Stimulated activated CD8-positive, alpha-beta memory T cell treated with anti-CD3 and anti-CD28 coated beads, Interleukin-4, amount 100 ng/mL, for 1 hour (primary cell): ENCODE measurements at places on chromosomes 2 and 18.

- no peak for DNase-seq
Observed at GRCh38 chr2:238053191-238053776, 7.5 kb upstream of the SCLY start.

- DNase-seq = no peak
Observed at GRCh38 chr2:237359894-237360780, 53.8 kb downstream of the COL6A3 start.

GRCh38 chr2:189641590-189641989 is 19.7 kb upstream of the ASNSD1 start:
- no peak for DNase-seq

DNA sequence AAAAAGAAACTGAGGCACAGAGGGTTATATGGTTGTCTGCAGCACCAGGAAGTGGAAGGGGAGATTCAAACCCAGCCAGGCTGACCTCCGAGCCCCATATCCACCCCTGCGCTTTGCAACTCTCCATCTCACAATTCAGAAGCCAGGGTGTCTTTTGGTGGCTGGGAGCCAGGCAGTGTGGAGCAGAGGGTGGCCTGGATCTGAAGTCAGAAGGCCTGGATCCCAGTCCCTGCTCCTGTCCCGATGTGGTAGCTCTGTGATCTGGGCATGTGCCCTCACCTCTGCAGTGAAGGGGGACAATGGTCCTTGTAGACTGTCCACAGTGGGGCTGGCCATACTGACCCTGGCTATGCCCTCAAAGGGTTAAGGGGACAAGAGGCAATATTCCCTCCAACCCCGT is 57.0 kb downstream of the CIB4 start:
- DNase-seq = no peak

DNA sequence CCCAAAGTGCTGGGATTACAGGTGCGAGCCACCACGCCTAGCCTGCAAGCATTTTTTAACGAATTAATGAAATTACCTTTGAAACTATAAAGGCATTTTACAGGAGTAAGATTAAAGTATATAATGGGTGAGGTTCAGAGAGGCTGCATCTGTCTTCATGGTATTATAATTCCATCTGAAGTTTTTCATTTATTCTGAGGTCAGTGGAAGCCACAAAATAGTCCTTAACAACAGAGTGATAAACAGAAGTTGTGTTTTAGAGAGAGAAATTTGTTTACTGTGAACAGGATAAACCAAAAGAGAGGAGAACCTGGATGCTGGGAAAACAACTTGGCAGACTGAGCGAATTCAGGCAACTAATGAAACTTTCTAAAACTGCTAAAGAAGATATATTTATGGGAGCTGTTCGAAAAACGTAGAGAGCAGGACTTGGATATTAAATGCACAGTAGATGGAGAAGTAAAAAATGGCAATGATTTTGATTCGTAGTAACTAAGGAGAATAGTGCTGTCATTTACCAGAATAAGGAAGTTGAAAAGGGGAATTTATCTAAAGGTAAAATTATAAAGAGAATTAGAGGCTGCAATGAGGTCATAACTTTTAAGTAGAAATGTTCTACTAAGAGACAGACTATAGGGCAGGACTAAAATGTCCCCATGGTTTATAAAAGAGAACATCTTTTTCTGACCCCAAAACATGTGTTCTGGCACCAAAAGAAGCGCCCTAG is 37.9 kb upstream of the ITGA4 start:
- no peak for DNase-seq

DNA sequence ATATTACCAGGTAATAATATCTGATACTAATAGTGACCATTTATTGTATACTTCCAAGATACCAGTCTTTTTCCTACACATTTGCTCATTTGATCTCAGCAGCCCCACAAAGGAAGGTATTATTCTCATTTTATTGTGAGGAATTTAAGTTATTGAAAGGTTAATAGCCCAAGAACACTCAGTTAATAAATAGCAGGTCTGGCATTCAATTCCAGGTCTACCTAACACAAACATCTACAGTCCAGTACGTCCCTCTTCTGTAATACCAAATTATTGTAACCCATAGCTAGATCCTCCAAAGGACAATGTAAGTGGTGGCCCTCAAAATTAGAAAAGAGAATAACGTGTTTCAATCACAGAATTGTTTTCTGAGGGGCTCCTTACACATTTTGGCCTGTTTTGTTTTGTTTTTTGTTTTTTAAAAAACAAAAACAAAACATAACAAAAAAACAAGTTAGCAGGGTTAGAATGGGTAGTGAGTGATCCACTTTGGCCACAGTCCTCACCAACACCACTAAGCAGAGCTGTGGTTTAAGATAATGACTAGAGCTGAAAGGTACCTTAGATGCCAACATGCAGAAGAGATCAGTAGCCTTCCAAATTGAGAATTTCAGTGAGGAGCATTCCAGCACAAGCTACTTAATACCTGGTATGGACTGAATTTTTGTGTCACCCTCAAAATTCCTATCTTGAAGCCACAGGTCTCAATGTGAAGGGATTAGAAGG is 137.5 kb downstream of the DYM start:
- no peak for DNase-seq

DNA sequence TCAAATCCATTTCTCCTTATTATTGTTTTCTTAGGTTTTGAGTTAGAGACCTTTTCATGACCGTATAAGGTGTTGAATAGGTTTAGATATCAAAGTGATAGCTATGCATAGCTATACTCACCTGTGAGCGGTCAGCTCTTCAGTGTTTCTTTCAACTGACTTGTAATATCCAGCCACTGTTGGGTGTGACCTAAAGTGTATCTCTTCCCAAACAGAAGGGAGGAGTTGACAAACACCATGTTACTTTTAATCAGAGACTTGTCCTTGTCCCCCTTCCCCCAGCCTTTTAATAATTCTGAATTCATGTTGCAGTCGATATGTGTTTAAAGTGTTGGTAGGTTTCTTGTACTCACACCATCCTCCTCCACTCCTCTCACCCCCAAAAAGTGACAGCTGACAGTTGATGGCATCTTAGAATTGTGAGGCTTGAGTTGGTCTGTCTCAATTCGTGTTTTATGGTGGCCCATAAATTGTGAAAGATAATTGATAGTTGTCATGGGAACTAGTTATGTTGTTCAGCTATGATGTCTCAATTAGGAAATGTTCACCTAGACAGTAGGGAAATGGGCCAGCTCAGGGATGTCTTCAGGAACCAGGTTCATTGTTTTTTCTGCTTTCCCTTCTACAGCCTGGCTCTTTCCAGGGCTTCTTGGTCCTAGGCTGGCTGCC is 12.0 kb downstream of the NEDD4L start:
- DNase-seq = no peak

DNA sequence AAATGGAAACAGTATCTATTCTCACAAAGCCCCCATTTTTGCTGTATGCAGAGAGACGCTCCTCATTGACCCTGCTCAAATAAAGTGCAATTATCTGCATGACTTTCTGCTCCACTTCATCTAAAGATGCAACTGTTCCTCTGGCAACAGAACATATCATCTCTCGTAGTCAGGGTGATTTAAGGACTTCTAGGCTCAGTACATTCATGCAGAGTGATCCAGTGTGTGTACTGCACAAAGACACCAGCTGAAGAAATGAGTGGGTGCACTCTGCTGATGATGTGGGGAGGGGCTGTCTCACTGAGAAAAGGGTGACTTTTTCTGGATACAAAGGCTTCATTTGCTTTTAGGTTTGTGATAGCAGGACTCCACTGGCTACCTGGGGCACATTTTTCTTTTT is 355.2 kb downstream of the GALNT13 start:
- no peak for DNase-seq

DNA sequence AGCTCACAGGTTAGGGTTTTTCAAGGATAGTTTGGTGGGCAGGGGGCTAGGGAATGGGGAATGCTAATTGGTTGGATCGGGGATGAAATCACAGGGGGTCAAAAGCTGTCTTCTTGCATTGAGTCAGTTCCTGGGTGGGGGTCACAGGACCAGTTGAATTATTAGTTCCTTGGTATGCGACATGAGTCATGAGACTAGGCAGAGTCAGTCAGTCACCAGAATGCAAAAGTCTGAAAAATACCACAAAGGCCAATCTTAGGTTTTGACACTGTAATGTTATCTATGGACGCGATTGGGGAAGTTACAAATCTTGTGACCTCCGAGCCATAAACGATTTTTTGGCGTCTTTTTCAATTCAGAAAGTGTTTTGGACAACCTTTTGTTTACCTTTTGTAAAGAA is 101.2 kb downstream of the ZNF519 start:
- no peak for DNase-seq

GRCh38 chr2:79723830-79724229 is 211.0 kb downstream of the CTNNA2 start:
- DNase-seq = no peak

DNA sequence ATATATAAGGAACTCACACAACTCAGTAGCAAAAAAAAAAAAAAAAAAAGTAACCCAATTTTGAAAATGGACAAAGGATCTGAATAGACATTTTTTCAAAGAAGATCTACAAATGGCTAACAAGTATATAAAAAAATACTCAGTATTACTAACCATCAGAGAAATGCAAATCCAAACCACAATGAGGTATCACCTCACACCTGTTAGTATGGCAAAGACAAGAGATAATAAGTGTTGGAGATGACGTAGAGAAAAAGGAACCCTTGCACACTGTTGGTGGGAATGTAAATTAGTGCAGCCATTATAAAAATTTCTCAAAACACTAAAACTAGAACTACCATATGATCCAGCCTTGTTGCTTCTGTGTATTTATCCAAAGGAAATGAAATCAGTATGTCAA is 5.8 kb upstream of the CNDP1 start:
- no peak for DNase-seq

DNA sequence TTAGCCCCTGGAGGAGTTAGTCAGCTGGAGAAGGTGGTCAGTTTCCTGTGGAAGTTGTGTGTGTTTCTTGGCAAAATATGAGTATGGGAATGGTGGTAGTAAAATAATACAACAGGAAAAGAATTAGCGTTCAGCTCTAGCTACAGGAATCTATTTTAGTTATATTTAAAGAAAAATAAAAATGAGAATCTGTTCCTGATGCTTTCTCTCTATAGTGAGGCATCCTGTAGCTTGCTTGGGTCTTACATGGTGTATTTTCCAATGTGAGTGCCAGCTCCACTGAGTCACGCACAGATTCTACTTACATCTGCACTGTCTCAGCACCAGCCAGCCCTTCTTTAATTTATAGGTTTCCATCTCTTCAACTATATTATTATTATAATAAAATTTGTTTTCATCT is 132.2 kb downstream of the BIRC6 start:
- no peak for DNase-seq
